ENCODE measurements at places on chromosomes 1 and 21. TPM values are rescaled to one million over a fixed set of nuclear protein-coding genes. Genes with fewer than 3 reads are reported as not detected.

The HNRNPCL4 gene
- total RNA-seq: not detected

- DNase-seq: no peak
- no peaks in the 10 kb centered on the region for H3K36me3 ChIP-seq
- H3K4me1 ChIP-seq: no peaks in the 10 kb centered on the region
- no peak overlapping the region for H3K27ac ChIP-seq
These were observed 211.1 kb downstream of the MRPL39 start for GRCh38 chr21:25396135-25396711.

DNA sequence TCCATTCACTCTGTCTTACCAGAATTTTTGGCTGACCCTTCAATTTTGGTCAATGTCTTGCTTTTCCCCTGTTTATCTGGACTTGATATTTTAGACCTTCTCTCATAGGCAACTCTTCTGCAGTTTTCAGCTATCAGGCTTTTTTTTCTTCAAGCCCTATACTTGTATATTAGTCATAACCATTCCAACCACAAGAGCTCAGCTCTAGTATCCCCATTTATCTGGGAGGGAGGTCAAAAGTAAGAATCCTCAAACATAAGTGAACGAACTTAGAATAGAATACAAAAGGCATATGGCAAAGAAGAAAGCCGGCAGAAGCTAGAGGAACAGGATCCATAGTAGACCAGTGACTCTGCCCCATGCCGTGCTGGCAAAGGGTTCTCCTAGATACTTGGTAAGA lies 45.9 kb upstream of the TNFSF4 start:
- no peaks in the 10 kb centered on the region for H3K27me3 ChIP-seq

DNA sequence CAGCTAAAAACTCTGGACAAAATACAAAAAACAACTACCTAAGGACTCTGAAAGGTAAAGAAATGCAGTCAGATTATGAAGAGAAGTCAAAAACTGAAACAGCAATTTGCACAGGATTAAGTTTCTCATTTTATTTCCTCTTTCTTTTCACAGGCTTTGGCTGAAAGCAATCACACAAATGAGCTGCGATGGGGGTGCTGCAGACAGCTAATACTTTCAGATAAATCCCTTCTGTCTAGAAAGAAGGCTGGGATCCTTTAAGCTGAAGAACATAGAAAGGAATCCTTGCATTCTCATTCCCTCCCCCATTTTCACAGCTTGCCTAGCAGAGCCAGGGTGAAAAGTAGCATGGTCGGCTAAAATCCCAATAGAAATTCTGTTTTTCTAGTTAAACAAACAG lies 32.0 kb upstream of the PRDX6 start:
- H3K4me3 ChIP-seq: peak overlapping the region; percentile 72
- H3K4me1 ChIP-seq: no peaks in the 10 kb centered on the region
- H3K36me3 ChIP-seq: peaks cover 19% of the 10 kb centered on the region
- no peaks in the 10 kb centered on the region for H3K27me3 ChIP-seq
- DNase-seq: no peak

The FCER1G gene
- total RNA-seq: 0.61 TPM

The BRDT gene
- total RNA-seq: 3.4 TPM

- no peaks in the 10 kb centered on the region for H3K4me1 ChIP-seq
- H3K27ac ChIP-seq: no peak overlapping the region
- DNase-seq: no peak
These were observed 147.7 kb downstream of the CHD1L start for GRCh38 chr1:147390185-147390542.

The COX20 gene
- total RNA-seq: 24.4 TPM

The RXFP4 gene
- not detected for total RNA-seq

The CASZ1 gene
- 5.9 TPM for total RNA-seq

DNA sequence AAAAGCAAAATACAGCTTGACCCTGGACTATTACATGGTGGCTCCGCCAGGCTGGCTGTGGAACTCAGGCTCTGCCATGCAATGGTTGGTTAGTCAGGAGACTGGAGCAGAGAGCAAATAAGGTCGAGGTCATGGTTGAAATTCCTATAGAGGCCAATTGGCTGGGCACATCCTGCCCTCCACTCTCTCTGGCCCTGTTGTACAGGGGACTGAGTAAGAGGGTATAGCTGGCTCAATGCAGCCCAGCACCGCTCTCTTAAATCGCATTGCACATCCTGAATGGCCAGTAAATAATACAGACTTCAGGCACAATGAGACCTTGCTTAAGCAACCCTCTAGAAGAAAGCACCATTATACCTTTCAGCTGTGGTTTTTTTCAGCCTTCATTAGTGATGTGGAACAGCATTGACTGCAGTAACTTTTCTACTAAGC lies 59.3 kb upstream of the PPP2R5A start:
- H3K36me3 ChIP-seq: no peaks in the 10 kb centered on the region
- H3K4me1 ChIP-seq: no peaks in the 10 kb centered on the region
- no peak overlapping the region for H3K27ac ChIP-seq
- no peak overlapping the region for H3K4me3 ChIP-seq

The ELAVL4 gene
- total RNA-seq: 10.3 TPM

The IQCC gene
- 6.3 TPM for total RNA-seq

GRCh38 chr1:231036416-231036815 lies 3.6 kb downstream of the FAM89A start:
- peaks cover 3% of the 10 kb centered on the region for H3K36me3 ChIP-seq

- H3K4me1 ChIP-seq: no peaks in the 10 kb centered on the region
- H3K4me3 ChIP-seq: no peak overlapping the region
- no peak for DNase-seq
- no peak overlapping the region for H3K27ac ChIP-seq
- no peaks in the 10 kb centered on the region for H3K36me3 ChIP-seq
These were observed 68.5 kb downstream of the RBM11 start for GRCh38 chr21:14284481-14284880.

- peaks cover 4% of the 10 kb centered on the region for H3K4me1 ChIP-seq
- no peaks in the 10 kb centered on the region for H3K27me3 ChIP-seq
- no peak overlapping the region for H3K27ac ChIP-seq
- no peaks in the 10 kb centered on the region for H3K36me3 ChIP-seq
These were observed 168.6 kb upstream of the KCNK2 start for GRCh38 chr1:214913966-214914365.

The FCGR1A gene
- not detected for total RNA-seq

The RNU1-1 gene
- 2,807 TPM for total RNA-seq

The C1orf141 gene
- not detected for total RNA-seq

DNA sequence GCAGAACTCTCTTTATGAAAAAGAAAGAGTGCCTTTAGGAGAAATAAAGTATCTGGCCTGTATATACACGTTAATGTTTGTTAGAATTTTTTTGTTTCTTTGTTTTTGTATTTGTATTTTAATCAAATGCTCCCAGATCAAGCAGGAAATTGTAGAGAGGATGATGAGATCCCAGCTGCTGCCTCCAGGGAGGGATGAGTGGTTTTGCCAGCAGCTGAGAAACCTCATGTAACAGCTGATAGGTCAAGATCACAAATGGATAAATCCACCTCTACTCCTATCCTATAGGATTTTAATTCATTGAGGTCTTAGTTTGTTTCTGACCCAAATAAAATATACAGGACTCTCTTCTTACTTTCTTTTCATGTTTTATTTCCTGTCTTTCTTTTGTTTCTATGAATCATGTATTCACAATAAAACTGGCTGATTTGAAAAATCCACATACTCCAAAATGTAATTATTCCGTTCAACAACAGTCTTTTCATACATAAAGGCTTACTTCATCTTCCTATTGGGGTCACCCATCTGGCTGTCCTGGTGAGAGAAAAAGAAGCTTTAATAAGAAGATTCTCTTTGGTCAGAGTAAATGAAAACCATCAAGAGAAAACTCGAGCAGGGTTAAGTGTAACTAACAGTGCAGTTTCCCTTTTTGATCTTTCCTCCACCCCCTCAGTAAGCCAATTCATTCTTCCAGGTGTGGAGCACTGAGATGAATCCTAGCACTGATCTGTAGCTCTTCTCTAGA lies 129.3 kb upstream of the PLPPR5 start:
- H3K36me3 ChIP-seq: no peaks in the 10 kb centered on the region
- peaks cover 2% of the 10 kb centered on the region for H3K4me1 ChIP-seq
- no peak overlapping the region for H3K4me3 ChIP-seq
- no peaks in the 10 kb centered on the region for H3K27me3 ChIP-seq
- H3K27ac ChIP-seq: no peak overlapping the region
- DNase-seq: no peak

The CHODL gene
- total RNA-seq: 2.9 TPM

The HSD3B2 gene
- total RNA-seq: not detected

The STIL gene
- total RNA-seq: 41.3 TPM

The KCNJ6 gene
- 0.33 TPM for total RNA-seq

DNA sequence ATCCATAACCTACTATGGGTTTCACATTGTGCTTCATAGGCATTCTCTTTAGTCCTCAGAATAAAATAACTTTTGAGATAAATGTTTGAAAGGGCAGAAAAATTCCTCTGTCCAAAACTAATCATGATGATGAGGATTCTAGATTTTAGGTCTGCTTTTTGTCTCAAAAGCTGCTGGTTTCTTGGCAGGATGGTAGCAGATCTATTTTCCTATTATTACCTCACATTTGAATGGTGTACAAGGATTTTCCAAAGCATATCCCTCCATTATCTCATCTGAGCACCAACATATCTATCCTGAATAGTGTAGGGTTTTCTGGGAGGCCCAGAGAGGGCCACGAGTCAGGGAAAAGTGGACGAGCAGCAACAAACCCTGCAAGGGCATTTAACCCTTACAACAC lies 201.9 kb downstream of the PLPP3 start:
- DNase-seq: no peak
- no peak overlapping the region for H3K4me3 ChIP-seq
- H3K27ac ChIP-seq: no peak overlapping the region

DNA sequence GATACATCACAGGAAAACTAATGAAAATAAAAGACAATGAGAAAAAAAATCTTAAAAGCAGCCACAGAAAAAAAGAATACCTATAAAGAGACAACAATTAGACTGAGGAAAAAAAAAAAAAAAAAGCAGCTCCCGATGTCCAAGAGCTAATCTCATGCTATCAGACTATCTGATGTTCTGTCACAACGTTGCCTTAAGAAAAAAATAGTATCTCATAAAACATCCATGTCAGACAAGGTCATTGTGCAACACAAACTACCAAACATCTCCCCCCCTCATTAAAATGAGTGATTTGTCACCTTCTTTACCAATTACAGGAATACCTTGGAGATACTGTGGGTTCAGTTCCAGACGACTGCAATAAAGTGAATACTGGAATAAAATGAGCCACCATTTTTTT lies 68.9 kb downstream of the ZNF644 start:
- no peak overlapping the region for H3K4me3 ChIP-seq
- no peak overlapping the region for H3K27ac ChIP-seq
- DNase-seq: no peak
- no peaks in the 10 kb centered on the region for H3K27me3 ChIP-seq

DNA sequence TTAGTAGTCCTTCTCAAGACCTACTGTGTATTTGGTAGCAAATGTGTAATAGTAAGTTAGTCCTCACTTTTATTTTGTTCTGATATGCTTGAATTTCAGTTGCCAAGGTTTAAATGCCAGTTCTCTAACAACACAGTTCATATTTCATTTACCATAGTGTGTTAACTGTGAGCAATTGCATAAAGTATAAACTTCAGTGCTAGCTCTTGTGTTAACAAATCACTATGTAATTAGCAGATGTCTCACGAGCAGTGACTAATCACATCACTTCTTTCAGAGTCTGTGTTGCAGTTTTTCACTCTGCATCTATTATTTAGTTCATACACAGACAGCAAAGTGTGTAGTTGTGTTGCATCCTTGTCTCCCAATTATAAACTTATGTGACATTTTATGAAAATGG lies 47.8 kb downstream of the ZMYM4 start:
- H3K27me3 ChIP-seq: no peaks in the 10 kb centered on the region
- no peaks in the 10 kb centered on the region for H3K4me1 ChIP-seq
- no peak for DNase-seq
- H3K4me3 ChIP-seq: no peak overlapping the region

DNA sequence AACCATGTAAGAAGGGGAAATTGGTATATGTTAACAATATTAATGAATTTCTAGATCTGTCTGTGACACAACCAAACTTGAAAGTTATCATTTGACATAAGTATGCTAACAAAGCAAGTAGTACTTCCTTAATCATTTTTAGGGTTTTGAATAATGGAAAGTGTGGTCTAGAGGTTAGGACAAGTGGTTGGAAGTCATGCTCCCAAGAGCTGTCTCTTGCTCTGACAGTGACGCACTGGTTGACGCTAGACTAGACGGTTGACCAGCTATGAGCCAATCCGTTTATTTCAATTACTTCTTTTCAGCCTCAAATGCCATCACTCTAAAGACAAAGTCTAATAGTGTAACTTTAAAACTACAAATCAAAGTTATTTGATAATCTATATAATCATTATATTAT lies 20.7 kb upstream of the RGS1 start:
- DNase-seq: no peak
- peaks cover 23% of the 10 kb centered on the region for H3K27me3 ChIP-seq
- no peaks in the 10 kb centered on the region for H3K4me1 ChIP-seq
- H3K27ac ChIP-seq: no peak overlapping the region

DNA sequence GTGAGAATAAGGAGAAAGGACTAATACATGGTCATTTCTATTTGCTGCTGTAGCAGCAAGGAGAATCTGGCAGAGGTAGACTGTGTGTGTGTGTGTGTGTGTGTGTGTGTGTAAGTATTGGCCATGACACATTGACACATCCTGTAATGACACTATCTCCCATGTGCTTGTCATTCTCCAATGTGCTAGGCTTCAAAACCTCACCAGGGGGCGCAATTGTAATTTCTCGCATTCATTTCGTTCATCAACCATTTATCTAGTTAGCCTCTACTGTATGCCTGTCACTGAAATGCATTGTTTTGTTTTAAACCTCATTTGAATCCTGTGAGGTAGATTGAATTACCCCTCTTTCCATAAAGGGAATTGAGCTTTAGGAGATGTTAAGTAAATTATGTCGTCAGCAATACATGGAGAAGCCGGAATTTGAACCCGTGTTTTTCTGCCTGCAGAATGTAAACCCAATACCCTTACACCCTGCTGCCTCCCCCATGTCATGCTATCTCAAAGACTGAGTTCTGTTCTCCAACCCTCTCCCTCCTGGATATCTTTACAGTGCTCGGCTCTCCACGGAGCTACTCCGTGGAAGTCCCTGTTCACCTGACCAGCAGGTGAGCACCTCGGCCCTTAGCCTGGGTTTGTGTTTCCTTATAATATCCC lies 100.8 kb downstream of the UCK2 start:
- no peaks in the 10 kb centered on the region for H3K4me1 ChIP-seq
- no peaks in the 10 kb centered on the region for H3K36me3 ChIP-seq
- no peaks in the 10 kb centered on the region for H3K27me3 ChIP-seq
- H3K4me3 ChIP-seq: no peak overlapping the region

The SPATA45 gene
- total RNA-seq: not detected

DNA sequence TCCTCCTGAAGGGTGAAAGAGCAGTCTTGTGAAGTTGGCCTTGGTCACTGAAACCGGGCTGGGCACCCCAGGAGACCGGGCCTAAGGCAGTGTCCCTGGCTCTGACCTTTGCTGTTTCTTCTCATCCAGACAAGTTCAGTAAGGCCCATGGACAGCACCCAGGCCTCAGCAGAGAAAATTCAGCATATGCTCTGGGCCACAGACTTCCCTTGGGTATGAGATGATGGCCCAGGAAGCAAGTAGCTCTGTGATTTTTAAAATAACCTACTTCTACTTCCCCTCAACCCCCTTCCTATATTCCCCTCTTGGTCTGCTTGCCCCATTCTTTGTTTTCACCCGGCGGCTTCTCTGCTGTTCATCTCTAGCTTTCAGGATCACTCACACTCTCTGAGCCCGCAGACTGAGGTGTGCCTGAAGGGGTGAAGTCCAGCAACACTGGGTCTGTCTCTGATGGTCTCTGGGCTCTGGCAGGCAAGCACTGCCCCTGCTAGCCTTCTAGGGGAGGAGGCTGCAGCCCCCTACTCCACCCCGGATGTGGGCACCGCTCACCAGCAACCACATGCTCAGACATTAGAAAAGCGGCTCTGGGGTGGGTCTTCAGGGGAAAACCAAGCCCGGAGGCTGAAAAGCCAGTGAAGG lies 2.9 kb upstream of the GPR25 start:
- no peak overlapping the region for H3K4me3 ChIP-seq
- no peaks in the 10 kb centered on the region for H3K27me3 ChIP-seq
- no peak for DNase-seq

The YBEY gene
- 16.1 TPM for total RNA-seq
